ENCODE measurements at places on chromosomes 3 and 15. TPM values are rescaled to one million over a fixed set of nuclear protein-coding genes. Genes with fewer than 3 reads are reported as not detected.

The NEO1 gene
- total RNA-seq = 65.9 TPM

The WDR49 gene
- total RNA-seq = 0.34 TPM

The SLITRK3 gene
- total RNA-seq = not detected

The CADM2 gene
- 0.28 TPM for total RNA-seq

The TOPBP1 gene
- 22.9 TPM for total RNA-seq

The CYP11A1 gene
- 0.07 TPM for total RNA-seq

The GOLGA8T gene
- total RNA-seq = not detected

The JMJD7 gene
- total RNA-seq = 17.8 TPM

The CD96 gene
- not detected for total RNA-seq

The MAGI1 gene
- total RNA-seq = 21.1 TPM

The CCNB2 gene
- 1.7 TPM for total RNA-seq

The ARL14 gene
- total RNA-seq = under 0.01 TPM

The TTLL13 gene
- 0.07 TPM for total RNA-seq

The PLIN1 gene
- 0.34 TPM for total RNA-seq

The GOLGA6L10 gene
- 1.4 TPM for total RNA-seq

Measured in nasal cavity respiratory epithelium epithelial cell of viscerocranial mucosa (primary cell).